ENCODE measurements at places on chromosomes 3 and 15.

GRCh38 chr3:18217507-18218174 lies 207.5 kb downstream of the SATB1 start:
- no peak for DNase-seq

GRCh38 chr3:108099244-108099643 lies 8.4 kb upstream of the CD47 start:
- DNase-seq, result no peak

- DNase-seq, result no peak
Observed at GRCh38 chr3:45464336-45465170, 76.2 kb downstream of the LARS2 start.

GRCh38 chr3:127124120-127124519 lies 68.8 kb upstream of the PRR23E start:
- no peak for DNase-seq

GRCh38 chr3:84245789-84246188 lies 713.0 kb upstream of the CADM2 start:
- no peak for DNase-seq

- peak; percentile 72 for DNase-seq
Observed at GRCh38 chr15:51380999-51381806, 39.7 kb downstream of the GLDN start.
